ENCODE measurements at places on chromosomes 5 and 9.
A peak's percentile ranks its signal among the peaks of the same experiment; 100 is the strongest.

DNA sequence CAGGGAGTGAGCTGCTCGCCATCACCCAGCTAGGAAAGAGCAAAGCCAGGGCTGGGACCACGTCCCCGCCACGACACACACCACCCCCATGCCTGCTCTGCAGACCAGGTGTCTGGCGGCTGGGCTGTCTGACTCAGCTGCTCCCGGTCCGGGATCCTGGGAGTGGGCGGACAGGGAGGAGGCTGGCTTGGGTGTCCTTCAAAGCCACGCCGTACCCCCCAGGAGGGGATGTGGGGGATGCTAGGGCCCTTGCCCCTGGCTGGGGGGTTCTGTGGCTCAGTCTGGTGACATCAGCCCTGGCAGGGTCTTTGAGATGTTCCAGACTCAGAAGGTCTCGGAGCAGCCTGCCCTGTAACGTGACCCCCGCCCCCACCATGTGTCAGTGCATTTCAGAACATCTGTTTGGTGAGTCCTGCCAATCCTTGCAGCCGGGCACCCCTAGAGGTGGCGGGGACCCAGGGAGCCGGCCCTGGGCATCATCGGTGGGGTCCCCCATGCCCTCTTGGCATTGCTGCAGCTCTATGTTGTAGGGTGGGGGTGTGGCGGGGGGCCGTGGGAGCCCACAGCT lies 62.3 kb downstream of the HMCN2 start:
- peak; percentile 24 for DNase-seq

DNA sequence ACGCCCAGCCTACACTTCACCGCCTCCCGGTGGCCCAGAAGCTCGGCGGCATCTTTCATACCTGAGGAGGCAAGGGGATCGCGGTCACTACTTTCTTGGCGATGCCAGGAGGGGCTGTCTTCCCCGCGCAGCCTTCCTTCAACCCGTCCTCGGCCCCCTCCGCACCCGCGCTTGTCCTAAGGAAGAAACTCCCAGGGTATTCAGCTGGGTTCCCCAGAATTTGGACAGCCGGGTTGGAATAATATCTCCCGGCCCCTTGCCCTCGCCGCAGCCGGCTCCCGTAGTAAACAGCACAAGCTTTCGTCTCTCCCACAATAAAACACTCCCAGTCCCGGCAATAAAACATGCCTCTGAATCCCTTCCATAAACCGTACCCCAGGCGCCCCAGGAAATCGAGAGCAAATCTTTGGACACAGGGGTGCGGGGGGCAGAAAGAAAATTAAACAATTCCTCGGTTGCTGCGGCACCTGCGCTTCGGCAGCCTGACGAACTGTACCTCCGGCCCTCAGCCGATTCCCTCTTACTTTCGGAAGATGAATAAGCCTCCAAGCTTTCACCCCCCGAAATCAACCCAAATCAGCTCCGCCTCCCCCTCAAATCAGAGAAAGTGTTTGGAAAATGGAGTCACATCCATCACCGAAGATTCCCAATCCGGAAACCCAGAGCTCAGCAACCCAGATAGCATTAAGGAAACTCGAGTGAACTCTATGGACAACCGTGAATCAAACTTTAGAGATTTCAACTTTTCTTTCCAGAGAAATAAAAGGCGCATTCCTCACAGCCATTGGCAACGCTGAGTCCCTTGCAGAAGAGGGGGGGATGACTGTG lies 1.1 kb downstream of the OTP start:
- DNase-seq, result no peak

DNA sequence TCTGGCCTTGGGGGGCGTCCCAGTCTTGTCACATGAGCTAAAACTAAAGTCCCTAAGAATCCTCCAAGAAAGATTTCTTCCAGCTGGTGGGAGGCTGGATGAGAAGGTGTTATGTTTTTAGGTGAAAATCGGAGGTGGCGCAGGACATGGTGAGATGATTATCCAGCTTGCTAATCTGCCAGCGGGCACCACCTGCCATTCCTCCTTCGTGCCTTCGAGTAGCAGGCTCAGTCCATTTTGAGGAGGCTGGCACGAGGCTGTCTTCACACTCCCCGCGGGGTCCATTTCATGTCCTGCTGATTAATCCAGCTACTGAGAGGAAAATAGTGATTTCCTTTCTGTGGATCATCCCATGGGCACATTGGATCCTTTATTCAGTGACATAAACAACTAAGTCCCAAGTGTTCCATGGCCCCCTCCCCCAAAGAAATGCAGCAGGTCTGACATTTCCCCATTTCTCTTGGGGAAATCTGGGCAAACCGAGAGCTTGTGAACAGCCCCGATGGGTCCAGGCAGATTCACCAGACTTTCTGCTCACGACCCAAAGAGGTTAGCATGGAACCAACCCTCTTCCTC lies 38.2 kb upstream of the EXOC3 start:
- DNase-seq, result no peak

DNA sequence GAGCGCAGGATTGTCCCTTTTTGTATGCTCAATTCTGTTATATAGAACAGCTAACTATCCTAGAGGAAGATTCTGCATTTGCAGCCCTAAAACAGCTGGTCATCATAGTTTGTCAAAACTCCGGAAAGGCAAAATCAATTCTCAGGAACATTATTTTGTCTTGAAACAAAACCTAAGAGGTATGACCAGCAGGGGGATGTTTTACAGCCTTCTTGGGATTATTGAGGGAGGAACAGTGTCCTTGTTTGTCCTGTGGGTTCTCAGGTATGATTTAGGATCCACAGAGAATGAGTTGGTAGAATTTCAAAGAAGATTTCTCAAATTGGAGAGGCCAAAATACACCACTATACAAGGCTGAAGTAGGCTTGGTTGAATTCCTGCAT lies 136.4 kb downstream of the ZSWIM6 start:
- DNase-seq, result no peak

GRCh38 chr9:74770508-74771261 lies 117.0 kb downstream of the TRPM6 start:
- no peak for DNase-seq

GRCh38 chr9:100084128-100084453 lies 14.7 kb downstream of the ERP44 start:
- DNase-seq, result no peak

- DNase-seq, result peak; percentile 84
Observed at GRCh38 chr9:79129865-79130480, 441.8 kb upstream of the TLE4 start.

DNA sequence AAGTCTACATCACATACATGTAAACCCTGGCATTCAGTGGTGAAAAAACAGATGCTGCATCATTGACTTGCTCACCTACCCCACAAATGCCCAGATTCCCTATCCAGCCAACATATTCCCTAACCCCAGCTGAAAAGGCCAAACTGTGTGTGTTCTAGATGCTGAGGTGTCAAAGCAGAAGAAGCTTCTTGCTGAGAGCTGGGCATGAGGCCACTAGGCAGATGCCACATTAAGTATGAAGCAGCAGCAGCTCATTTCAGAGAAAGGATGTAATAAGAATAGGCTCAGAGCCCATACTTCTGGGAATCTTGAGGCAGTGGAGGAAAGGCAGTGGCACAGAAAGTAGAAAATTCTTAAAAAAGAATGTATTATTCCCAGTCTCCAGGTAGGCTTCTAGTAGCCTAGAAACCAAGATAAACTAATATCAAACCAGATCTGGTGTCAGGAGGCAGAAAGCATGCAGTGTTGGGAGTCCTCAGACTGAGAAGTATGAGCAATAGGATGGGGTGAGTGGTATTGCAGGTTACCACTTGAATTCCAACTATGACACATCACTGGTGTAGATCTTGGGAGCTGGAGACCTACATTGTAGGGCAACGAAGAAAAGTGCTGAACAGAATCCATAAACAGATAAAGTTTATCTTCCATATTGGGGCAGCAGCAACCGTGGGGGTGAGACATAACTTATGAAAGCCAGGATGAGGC lies 71.9 kb upstream of the GRHPR start:
- peak; percentile 11 for DNase-seq

GRCh38 chr5:73883646-73884045 lies 257.6 kb downstream of the ARHGEF28 start:
- no peak for DNase-seq

GRCh38 chr9:89080193-89080592 lies 88.9 kb downstream of the S1PR3 start:
- DNase-seq, result peak; percentile 48

GRCh38 chr5:148290271-148291195 lies 21.7 kb upstream of the SPINK7 start:
- DNase-seq, result peak; percentile 48

GRCh38 chr9:970151-970996 lies 6.1 kb upstream of the DMRT3 start:
- no peak for DNase-seq

DNA sequence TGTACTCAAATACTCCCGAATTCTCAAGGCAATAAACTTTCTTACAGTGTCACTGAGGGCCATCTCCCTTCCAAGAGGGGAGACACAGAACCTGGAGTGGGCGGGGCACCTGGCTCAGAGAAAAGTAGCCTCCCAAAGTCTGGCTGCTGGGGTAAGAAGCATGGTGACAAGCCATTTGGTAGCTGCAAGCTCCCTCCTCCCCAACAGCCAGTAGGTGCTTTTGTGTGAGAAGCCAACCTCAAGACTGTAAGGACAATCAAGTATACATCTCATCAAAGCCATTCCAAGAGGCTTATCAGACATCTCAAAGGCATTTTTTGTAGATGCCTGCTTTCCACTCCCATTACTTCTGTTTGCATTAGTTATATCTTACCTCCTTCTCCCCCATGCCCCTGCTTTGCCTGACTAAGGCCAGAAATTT lies 1.4 kb downstream of the DAB2 start:
- DNase-seq, result peak; percentile 53

DNA sequence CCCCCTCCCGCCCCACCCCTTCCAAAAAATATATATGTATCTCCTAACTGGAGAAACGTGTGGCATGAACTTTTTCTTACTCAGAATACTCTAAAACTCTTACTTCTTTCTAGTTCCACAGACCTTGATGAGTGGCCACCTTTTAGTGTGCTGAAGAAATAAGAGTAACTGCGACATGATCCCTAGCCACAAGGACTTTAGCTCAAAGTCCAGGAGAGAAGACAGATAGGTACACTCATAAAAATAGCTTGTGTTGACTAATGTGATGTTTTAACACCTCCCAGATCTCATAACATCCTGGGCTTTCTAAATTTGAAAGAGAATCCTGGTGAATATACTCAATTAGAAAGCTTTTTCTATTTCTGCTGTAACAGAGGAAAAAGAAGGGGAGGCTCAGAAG lies 1005.0 kb upstream of the DMAC1 start:
- DNase-seq, result no peak

GRCh38 chr9:76417394-76417793 lies 23.2 kb upstream of the RFK start:
- no peak for DNase-seq

GRCh38 chr5:108669462-108669861 lies 78.2 kb upstream of the FER start:
- DNase-seq, result no peak

DNA sequence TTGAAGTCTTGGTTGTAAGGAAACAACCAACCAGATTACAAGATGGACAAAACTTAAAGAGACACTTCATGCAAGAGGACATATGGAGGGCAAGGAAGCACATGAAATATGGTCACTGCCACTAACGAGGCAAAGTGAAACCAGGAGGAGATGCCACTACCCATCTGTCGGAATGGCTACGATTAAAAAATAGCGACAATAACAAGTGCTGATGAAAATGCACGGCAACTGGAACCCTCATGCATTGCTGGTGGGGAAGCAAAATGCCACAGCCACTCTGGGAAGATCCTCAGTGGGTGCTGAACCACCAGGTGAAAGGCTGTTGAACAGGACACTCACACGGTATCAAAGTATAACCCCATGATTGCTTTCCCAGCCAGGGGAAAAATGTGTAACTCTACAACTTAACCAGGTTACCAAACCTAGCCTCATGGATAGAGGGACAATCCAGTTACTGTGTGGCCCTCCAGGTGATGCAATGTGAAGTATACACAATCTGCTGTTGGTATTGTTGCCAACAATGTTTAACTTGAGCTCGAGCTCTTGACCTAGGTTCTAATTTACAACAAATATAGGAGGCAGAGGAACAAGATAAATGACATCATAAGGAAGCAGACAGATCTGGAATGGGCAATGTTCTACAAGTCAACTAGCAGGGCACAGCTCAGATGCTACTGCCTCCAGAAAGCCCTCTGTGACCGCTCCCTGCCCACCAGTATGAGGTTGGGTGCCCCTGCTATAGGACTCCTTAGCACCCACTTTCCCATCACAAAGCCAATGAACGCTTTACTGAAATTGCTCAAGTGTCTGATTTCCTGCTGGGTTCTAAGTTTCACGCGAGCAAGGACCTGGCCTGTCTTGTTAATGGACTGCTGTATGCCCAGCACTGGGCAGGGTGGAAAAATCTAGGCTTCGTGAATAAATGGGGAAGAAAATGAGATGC lies 25.8 kb downstream of the SH3PXD2B start:
- no peak for DNase-seq

DNA sequence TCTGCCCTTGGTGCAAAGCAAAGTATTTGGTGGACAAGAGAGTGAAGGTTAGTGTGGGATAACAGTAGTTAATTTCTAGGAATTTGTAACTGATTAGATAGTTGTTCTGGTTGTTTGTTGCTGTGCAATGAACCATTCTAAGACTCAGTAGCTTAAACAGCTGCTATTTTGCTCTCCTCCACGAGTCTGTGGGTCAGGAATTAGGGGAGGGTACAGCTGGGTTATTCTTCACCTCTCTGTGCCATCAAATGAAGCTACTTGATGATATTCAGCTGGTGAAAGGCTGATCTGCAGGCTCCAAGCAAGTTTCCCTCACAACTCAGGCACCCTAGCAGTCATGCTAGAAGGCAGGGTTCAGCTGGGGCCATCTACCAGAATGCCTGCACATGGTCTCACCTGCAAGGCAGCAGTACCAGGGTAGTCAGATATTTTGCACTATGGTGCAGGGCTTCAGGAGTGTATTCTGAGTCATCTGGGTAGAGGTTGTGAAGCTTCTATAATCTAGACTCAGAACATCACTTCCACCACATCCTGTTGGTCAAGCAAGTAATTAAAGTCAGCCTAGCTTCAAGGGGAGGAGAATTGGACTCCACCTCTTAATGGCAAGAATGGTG lies 159.5 kb upstream of the SLC28A3 start:
- DNase-seq, result no peak

GRCh38 chr9:13555989-13556500 lies 276.6 kb upstream of the MPDZ start:
- no peak for DNase-seq

GRCh38 chr9:81902626-81903025 lies 25.6 kb upstream of the SPATA31D4 start:
- peak; percentile 50 for DNase-seq

DNA sequence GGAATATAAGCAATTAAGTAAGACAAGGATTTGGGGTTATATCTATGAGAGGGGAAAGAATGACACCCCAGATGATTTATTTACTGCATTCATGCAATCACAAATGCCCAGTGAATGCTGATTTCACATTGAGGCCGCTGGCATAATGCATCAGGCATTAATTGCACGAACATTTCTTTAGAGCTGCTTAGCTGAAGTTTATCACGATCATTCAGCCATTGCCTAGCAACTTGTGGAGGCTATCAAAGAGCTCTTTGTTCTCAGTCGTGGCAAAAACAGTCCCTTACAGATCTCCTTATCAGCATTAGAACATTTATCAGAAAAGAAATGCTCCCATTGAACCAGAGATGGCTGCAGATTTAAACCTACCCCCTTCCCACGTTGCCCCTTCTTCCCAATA lies 88.7 kb upstream of the PRRC1 start:
- no peak for DNase-seq

- DNase-seq, result no peak
Observed at GRCh38 chr5:3590161-3590966, 5.3 kb upstream of the IRX1 start.

GRCh38 chr5:133825631-133826289 lies 142.7 kb downstream of the C5orf15 start:
- no peak for DNase-seq

All from adipocyte (in vitro differentiated cells).